Heart right ventricle (tissue), 16 donors: ENCODE measurements at places on chromosomes 5 and 9. TPM values are rescaled to one million over a fixed set of nuclear protein-coding genes. Genes with fewer than 3 reads are reported as not detected.

DNA sequence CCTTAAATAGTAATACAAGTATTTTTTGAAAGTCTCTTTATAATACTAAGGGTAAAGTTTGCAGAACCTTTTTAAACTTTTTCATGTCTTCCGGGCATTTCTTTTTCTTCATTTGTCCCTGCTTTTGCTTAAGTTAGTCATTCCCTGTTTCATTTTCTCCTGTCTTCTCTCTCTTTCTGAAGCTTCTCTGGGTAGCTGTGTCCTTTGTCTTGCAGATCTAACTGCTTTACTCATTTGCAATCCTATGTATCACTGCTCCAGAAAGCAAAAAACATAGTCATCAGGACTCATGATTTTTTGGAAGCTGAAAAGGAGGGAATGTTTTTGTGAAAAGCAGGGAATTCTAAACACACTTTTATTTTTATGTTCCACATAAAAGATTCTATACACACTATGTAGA, 301.7 kb downstream of the MRPS30 start:
- no peaks in the 10 kb centered on the region for H3K36me3 ChIP-seq
- H3K4me3 ChIP-seq: no peak overlapping the region
- no peak for DNase-seq
- H3K27ac ChIP-seq: no peak overlapping the region

DNA sequence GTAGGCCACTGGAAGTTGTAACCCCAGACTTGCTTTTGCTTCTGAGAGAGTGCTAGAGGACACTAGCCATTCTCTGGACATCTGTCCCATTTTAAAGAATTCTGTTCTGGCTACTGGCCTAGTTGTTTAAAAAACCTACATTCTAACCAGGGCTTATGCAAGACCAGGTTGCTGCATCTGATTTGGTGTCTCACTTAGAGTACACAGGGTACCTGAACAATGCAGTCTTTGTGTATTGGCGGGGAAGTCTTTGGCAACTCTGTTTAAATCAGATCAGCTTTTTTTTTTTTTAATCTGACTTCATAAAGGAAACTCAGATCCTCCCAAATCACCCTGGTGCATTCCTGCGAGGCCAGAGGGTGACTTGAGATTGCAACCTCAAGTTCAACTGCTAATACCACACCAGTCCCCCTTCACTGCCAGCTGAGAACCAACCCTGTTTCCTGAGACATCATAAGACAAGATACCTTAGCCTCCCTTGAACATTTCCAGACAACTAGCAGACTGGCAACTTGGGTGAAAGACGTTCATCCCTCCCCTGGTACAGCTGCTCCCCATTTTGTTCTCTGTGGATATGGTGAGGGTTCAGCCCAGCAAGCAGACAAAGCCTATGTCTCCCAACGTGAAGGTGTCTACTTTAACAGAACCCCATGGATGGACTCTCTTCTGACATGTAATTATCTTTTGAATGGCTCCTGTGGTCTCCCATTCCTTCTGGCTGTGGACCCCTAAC, 27.0 kb downstream of the SKP1 start:
- H3K4me3 ChIP-seq: no peak overlapping the region
- peaks cover 100% of the 10 kb centered on the region for H3K36me3 ChIP-seq
- no peak for DNase-seq

- DNase-seq: no peak
- peaks cover 5% of the 10 kb centered on the region for H3K4me1 ChIP-seq
- no peak overlapping the region for H3K27ac ChIP-seq
- H3K27me3 ChIP-seq: no peaks in the 10 kb centered on the region
- H3K4me3 ChIP-seq: no peak overlapping the region
These were observed 32.6 kb upstream of the PRRC2B start for GRCh38 chr9:131361202-131361833.

DNA sequence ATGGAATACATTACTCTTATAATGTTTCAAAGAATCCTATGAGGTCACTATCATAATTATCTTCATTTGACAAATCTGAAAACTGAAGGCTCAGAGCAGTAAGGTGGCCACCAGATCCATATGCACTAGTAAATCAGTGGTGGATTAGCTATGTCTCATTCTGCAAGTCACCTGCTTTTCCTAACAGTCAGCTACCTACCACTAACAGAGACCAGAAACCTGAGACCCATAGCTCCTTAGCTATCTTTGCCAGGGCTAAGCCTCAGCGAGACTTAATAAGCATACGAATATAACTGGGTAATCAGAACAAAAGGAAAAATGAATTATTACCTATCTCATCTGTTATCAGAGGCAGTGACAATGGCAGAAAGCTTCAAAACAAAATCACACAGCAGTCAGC, 118.7 kb downstream of the AUH start:
- no peaks in the 10 kb centered on the region for H3K27me3 ChIP-seq
- no peaks in the 10 kb centered on the region for H3K4me1 ChIP-seq
- H3K27ac ChIP-seq: no peak overlapping the region
- H3K36me3 ChIP-seq: peaks cover 5% of the 10 kb centered on the region
- DNase-seq: no peak

FLT4 gene
- 5.1 TPM for total RNA-seq

CSF1R gene
- total RNA-seq: 6.8 TPM

ZDHHC12 gene
- total RNA-seq: 5.9 TPM

TAF11L12 gene
- total RNA-seq: not detected

RUSC2 gene
- total RNA-seq: 23.2 TPM

DDX4 gene
- total RNA-seq: not detected
